ENCODE measurements at places on chromosomes 3 and 15.
A peak's percentile ranks its signal among the peaks of the same experiment; 100 is the strongest.

DNA sequence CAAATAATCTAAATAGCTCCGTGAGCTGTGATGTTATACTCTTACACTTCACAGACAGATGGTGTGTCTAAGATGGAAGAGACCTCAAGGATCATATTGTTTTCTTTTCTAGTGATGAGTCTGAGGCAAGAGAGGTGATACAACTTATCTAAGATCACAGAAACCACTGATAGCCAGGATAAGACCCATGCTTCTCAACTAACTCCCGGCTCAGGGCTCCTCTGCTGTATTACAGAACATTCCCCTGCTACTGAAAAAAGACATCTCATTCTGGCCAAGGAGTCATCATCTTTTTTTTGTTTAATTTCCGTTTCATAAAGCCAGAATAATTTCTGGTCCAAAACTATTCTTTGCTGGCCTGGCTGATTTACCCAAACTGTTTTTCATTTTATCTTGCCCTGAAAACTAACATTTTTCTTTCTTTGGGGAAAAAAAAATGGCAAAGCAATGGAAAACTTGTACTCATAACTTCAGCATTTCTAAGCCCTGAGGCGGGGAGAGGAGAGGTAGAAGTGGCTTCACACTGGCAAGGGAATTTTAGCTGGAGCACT lies 46.9 kb upstream of the GAP43 start:
- no peak for DNase-seq

DNA sequence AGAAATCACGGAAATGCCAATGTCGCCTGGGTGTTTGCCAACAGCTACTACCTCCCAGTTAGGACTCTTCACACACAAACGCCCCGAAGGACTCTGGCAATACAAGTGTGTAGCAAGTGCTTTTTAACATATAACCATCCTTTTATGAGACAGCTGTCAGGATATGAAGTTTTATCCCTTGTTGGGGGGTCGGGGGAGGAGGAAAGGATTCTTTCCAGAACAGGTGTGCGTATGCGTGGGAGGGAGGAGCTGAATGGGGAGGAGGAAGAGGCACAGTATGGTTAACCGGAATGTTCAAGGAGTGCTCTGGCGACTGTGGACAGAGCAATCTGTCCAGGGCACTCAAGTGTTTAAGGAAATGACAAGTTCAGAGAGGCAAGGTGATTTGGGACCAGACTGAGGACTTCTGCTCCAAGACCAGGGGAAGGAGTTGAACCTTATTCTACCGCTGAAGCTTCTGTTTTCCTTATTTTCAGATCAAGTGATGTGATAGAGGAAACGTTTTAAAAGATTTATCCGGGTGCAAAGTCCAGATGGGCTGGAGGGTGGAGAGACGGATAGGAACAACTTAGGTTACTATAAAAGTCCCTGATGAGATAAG lies 1.3 kb downstream of the TSPAN3 start:
- no peak for DNase-seq

DNA sequence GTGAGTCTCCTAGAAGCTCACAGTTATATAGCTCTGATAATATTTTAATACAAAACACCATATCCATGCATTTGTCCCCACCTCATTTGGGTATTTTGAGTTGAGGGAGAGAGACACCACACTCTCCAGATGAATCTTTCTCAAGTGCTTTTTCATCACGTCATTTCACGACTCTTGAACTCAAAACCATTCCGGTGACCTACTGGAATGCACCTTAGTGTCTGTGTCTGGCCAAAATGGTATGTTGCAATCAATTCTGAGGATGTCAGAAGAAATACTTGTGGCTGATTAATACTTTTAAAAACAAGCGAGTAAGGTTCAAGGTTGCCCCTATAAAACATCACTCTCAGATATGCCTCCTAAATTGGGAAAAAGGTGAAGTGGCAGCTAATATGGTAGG lies 352.6 kb upstream of the ICE2 start:
- no peak for DNase-seq

- DNase-seq = no peak
These were observed 11.0 kb downstream of the LYSMD2 start for GRCh38 chr15:51726302-51727073.

DNA sequence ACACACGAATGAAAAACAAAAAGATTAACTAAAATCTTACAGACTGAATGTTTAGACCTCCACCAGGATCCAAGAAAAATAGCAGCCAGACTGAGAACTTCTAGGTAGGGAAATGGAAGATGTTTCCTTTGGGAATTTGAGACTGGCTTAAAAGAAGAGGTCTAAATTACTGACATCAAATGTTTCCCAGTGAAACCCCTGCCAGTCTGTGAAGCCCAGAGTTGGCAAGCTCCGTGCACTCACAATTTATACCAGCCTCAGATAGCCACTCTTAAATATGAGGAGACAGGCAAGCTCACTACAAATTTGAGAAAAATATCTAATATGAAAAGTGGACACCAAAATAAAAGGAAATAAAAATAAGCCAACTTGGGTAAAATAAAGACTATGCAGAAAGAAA lies 700.5 kb upstream of the ZNF385D start:
- DNase-seq = no peak

GRCh38 chr15:31867536-31868442 lies 162.5 kb upstream of the CHRNA7 start:
- DNase-seq = peak; percentile 37

- DNase-seq = no peak
These were observed 3.9 kb downstream of the HYAL2 start for GRCh38 chr3:50318615-50319014.

DNA sequence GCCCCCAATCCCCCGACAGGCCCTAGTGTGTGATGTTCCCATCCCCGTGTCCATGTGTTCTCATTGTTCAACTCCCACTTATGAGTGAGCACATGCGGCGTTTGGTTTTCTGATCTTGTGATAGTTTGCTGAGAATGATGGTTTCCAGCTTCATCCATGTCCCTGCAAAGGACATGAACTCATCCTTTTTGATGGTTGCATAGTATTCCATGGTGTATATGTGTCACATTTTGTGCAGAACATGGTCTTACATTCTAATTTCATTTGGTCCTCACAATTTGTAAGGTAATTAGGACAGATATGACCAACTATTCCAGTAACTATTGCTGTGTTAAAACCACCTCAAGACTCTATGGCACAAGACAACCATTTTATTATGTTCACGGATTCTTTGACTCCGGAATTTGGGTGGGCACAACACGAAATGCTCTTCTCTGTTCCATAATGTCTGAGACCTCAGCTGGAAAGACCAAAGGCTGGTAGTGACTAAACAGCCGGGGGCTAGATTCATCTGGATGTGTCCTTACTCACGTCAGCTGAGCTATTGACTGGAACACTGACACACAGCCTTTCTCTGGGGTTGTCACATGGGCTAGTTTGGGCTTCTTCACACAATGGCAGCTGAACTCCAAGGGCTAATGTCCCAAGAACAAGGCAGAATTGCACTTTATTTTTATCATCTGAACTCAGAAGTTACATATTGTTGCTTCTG lies 13.6 kb upstream of the GLCE start:
- no peak for DNase-seq

DNA sequence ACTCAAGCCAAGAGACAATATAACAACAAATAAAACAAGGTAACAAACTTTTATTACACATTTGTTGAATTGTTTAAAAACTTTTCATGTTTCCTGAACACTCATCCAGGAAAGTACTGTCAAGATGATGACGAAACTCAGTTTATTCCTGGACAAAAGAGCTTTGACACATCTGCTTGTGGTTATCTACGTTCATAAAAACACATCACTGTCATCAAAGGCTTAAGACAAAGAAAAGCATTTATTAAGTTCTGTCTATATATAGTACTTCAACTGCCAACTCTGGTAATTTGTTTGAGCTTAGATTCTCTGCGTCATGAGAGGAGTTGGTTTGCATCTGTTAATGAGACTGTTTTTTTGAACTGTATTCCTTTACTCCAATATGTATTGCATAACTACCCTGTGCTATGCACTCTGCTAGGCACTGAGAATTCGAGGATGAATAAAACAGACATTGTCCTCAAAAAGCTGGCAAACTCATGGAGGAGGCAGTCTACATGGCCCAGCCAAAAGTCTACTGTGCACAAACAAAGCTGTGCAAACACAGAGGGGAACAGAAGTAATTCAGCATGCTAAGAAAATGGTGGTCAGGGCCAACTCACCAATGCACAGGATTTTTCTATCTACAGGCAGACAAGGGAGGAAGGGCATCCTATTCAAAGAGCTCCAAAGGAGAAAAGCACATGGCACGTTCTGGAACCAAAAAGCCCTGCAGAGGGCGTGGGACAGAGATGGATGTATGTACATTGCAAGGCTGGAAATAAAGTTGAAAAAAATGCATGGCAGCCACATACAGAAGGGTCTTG lies 21.5 kb downstream of the PLD1 start:
- DNase-seq = no peak

DNA sequence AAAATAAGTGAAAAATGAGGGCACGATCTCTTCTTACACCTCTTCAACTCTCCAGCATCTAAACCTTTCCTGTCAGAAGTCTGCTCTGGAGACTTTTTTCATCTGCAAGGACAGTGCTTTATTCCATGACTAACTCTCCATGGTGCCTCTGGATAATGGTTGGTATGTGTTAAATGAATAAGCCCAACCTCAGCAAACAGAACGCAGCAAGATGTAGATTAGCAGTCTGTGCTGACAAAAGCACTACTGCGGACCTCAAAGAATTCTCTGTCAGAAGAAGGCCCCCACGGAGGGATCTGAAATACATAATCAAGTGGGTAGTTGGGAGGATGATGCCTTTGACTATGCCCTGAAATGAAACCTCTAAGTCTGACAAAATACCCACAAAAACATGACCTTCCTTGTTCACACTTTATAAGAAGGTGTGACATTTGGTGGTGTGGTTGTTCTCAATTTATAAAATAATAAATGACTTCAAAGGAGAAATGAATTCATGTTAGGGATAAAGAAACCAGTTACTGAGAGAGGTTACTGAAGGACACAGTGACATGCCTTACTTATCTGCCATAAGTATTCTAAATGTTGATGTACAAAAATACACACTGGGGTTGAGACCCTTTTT lies 43.2 kb upstream of the ADCY5 start:
- no peak for DNase-seq
